ENCODE measurements at places on chromosomes 5 and 9.

DNA sequence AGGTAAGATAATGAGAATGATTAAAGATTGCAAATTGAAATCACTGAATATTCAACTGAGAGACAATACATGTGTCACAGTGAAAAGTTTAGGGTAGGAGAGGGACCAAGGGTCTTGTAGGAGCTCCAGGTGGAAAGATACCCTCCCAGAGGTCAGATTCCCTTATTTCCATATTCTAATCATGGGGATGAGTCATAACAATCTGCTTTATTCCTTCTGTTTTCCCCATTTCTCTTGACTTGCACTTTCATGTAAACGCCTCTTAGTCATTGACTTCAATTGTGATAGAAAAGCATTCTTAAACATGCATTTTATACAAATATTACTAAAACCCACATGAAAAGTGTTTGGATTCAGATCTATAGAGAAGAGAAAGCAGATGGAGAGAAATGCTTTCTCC is 81.3 kb upstream of the CTSL start:
- no peak for DNase-seq

- DNase-seq: no peak
These were observed 144.8 kb upstream of the PIK3R1 start for GRCh38 chr5:68070591-68071281.

- DNase-seq: no peak
These were observed 84.7 kb upstream of the TNFAIP8 start for GRCh38 chr5:119270960-119271757.

DNA sequence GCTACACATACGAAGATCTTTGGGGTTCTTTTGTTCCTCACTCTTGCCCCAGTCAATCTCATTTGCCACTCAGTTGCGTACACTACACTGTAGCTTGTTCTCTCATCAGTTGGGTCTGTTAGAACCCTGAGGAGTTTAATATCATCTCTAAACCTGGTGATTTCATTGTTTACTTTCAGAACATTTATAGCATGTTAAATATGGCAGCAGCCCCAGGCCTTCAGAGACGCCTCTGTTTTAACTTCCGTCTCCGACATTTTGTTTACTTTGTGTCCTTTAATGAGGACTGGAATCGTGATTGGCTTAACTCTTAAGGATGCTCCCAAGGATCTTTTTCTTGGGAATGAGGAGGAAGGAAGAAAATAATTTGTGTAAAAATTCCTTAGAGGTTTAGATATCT is 510.1 kb downstream of the NR2F1-AS1 start:
- no peak for DNase-seq

DNA sequence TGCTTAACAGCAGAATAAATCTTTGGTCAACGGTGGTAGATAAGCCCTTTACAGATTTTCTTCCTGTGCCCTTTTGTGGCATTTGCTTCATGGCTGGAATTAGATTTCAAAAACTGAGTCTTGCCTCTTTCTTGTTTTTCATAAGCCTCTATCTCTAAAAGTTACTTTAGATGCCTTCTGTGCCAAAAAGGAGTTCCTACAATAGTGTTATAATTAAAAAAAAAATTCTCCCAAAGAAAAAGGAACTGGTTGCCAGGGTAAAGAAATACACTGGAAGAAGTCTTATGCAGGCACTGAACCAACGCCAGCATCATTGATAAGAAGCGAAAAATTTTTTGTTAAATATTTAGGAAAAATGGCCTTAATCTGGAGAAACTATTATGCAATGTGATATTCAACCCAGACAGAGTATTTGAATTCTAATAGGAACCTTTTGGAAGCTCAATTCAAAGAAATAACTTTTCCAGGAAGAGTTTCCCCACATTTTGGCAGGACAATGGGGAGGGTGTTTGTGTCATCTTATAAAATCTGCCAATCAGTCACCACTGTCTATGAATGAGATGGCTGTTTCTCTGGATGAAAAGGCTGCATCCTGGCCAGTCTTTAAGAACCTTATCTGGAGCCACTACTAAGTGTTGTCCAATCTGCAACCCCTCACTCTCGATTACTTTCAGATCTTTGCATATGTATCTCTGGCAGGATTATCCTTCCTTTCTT is 608.1 kb downstream of the PDE4D start:
- no peak for DNase-seq

DNA sequence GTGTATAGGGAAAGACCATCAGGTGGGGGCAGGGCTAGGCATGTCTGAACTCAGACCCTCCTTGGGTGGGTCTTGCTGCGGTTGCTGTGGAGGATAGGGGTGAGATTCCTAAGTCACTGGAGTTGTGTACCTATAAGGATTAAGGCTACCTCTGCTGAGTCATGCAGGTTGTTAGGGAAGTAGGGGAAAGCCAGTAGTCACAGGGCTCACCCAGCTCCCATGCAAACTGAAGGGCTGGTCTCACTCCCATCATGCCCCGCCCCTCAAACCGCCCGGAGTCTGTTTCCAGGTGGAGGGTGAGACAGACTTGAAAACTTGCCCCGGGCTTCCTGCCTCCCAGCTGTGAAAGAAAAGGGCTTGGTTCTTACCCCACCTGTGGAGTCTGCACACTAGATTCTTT is 161.8 kb downstream of the CAVIN4 start:
- no peak for DNase-seq

DNA sequence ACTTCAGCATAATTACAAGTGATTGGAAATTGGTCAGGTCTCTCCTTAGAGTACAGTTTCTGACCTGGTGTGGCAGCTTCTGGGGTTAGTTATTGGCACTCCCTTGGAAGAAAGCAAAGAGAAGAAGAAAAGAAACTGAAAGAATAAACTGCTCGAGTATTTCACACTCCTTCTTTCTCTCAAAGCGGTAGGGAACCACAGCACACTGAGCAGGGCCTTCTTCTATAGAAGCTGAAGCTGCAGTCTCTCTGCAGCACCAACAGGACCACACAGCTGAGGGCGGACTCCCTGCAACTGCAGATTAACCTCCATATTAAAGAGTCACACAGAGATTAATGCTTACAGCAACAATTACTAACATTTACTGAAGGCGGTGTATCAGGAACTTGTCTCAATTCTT is 152.0 kb downstream of the TRPM6 start:
- no peak for DNase-seq

- peak; percentile 19 for DNase-seq
These were observed 31.1 kb downstream of the MRPS27 start for GRCh38 chr5:72288924-72289323.

DNA sequence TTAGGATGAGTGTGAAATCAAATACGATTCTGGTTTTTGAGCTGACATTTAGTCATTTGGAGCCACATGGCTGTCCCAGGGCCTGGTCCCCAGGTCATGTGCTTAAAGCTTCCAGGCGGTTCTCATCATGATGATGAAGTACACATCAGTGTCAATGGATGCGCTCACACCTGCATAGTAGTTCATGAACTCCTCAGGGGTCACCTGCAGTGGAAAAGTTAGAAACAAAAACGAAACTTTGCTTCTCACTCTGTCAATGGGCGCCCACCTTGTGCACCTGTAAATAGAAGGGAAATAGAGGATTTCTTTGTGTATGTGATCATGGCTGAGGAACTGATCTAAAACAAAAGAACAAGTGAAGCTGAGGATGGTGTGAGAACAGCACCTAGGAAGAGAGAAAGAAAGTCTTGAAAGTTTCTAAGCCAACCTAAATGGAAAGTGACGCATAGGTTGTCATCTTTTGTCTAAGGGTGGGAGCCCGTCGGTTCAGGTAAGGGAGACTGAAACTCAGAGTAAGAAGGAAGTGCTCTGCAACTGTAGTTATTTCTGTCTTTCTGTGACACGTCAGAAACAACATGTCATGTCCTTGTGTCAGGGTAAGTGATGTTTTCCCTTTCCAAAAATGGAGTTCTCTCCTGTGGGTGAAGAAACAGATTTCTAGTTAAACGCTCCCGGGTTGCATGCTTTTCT is 33.8 kb downstream of the CAPSL start:
- no peak for DNase-seq

GRCh38 chr9:132679946-132680625 is 9.8 kb downstream of the GTF3C4 start:
- no peak for DNase-seq

GRCh38 chr9:93303806-93304573 is 120.1 kb downstream of the WNK2 start:
- DNase-seq: no peak

DNA sequence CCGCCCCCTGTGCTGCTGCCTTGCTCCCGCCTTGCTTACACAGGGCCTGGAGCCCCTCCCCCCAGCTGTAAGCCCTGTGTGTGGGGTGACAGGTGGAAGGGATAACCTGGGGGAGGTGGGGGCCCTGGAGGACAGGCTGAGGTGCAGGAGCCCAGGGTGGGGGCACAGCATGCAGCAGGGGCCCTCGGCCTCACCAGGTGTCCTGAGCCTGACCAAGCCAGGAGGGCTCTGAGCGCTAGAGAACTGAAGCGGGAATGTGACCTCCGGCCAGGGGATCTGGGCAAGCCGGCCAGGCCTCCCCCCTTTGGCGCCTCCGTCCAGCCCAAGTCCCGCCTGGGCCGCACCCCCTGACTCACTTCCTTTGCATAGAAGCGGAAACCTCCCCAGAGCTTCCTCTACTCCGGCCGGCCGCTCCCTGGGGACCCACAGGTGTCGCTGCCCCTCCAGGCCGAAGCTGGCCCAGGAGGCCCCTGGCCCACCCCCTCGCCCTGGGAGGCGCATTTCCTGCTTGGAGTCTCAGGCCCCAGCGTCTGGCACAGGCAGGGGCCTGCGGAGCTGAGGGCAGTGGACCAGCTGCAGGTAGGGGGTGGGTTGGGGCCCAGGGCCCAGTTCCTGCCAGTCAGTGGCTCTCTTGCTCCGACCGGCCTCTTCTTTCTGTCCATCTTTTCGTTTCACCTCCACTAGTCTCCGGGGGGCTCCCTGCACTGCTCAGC is at the start of gene TOR4A:
Gene TOR4A (plus strand): TSS at position 398 of the 713 bp plus-strand sequence. CDS start 964 bp downstream, outside the sequence.
- no peak for DNase-seq
